ENCODE measurements at places on chromosomes 11 and 22. TPM values are rescaled to one million over a fixed set of nuclear protein-coding genes. Genes with fewer than 3 reads are reported as not detected.

DNA sequence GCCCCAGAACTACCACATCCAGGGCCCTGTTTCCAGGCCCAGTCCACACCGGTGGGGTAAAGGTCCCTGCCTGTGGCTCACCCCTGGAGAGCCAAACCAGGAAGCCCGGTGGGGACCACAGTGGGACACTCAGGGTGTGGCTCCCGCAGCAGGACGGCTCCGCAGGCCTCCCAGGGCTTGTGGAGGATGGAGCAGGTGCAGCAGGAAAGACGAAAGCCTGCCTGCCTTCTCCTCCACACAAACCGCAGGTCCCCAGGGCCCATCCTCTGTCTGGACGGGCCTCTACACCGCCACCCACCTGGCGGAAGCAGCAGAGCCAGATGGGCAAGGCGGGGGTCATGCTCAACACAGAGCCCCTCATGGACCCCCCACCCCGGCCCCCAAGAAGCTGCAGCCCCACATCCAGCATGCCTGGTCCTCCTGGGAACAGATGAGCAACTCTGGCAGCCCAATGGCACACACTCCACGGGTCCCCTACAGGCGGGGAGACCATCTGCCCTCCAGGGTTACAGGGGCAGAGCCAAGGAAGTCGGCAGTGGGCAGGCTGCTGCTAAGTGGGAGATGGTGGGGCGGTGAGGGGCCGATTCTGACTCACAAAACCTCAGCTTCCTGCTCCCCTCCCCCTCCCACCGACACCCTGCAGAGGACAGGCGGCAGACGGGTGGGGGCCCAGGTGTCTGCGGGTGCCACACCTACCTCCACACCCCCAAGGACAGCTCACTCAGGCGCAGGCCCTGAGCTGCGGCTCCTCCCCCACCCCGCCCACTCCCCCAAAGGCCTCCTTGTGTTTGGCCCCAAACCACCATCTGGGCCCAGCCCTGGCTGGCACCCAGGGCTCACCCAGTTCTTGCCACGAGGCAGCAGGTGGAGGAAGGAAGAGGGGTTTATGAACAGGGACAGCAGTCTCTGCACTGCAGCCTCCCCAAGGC lies 5.2 kb downstream of the SBF1 start:
- peak overlapping the region; percentile 57 for H3K4me3 ChIP-seq
- peak; percentile 94 for DNase-seq
- peak overlapping the region; percentile 61 for H3K27ac ChIP-seq
- H3K4me1 ChIP-seq = peaks cover 42% of the 10 kb centered on the region
- peaks cover 74% of the 10 kb centered on the region for H3K36me3 ChIP-seq
- H3K27me3 ChIP-seq = no peaks in the 10 kb centered on the region

DNA sequence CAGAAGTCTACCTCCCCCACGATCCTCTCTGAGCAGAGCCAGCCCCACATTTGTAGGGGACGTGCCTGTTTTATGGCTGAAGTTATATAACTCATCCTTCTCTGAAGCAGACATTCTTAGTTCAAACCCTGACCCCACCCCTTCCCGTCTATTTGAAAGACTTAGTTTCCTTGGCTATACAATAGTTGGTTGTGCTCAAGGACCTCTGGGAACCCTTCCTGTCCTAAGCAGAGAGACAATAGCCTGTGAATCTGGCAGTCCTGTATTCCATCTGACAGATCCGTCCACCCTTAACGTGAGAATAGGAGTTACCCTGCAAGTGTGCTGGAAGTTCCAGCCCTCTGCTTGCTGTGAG lies 75.2 kb downstream of the MN1 start:
- H3K4me1 ChIP-seq = peaks cover 35% of the 10 kb centered on the region
- no peaks in the 10 kb centered on the region for H3K36me3 ChIP-seq
- no peak for DNase-seq
- peak overlapping the region; percentile 88 for H3K27ac ChIP-seq
- H3K27me3 ChIP-seq = no peaks in the 10 kb centered on the region

The VSTM5 gene
- total RNA-seq = 0.71 TPM

The OR8G5 gene
- total RNA-seq = not detected

GRCh38 chr11:9193316-9193715 lies 71.8 kb downstream of the DENND5A start:
- no peaks in the 10 kb centered on the region for H3K36me3 ChIP-seq
- H3K4me1 ChIP-seq = no peaks in the 10 kb centered on the region
- H3K27ac ChIP-seq = no peak overlapping the region
- H3K4me3 ChIP-seq = no peak overlapping the region
- no peak for DNase-seq

Measured in Calu3 (cell line).